Chondrocyte (in vitro differentiated cells): ENCODE measurements at places on chromosomes 11 and 22. TPM values are rescaled to one million over a fixed set of nuclear protein-coding genes. Genes with fewer than 3 reads are reported as not detected.

DNA sequence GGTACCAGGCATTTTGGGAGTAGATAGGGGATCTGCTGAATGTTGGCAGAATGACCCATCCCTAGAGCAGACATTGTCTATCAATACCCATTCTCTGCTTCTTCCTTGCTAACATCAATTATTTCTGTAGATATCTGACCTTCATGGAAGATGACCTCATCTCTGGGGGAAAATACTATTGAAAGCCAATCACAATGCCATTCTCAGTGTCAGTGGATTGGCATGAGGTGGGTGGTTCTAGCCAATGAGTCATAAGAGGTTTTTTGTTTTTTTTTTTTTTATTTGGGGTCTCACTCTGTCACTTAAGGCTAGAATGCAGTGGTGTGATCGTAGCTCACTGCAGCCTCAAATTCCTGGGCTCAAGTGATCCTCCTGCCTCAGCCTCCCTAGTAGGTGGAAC is 42.5 kb downstream of the SNX19 start:
- H3K4me3 ChIP-seq, result no peak overlapping the region
- H3K4me1 ChIP-seq, result peaks cover 48% of the 10 kb centered on the region
- DNase-seq, result no peak
- H3K27me3 ChIP-seq, result no peaks in the 10 kb centered on the region

GRCh38 chr11:44275241-44275640 is 34.7 kb downstream of the ALX4 start:
- no peaks in the 10 kb centered on the region for H3K36me3 ChIP-seq
- no peaks in the 10 kb centered on the region for H3K27me3 ChIP-seq
- peak; percentile 77 for DNase-seq
- H3K27ac ChIP-seq, result no peak overlapping the region
- H3K4me3 ChIP-seq, result no peak overlapping the region

DNA sequence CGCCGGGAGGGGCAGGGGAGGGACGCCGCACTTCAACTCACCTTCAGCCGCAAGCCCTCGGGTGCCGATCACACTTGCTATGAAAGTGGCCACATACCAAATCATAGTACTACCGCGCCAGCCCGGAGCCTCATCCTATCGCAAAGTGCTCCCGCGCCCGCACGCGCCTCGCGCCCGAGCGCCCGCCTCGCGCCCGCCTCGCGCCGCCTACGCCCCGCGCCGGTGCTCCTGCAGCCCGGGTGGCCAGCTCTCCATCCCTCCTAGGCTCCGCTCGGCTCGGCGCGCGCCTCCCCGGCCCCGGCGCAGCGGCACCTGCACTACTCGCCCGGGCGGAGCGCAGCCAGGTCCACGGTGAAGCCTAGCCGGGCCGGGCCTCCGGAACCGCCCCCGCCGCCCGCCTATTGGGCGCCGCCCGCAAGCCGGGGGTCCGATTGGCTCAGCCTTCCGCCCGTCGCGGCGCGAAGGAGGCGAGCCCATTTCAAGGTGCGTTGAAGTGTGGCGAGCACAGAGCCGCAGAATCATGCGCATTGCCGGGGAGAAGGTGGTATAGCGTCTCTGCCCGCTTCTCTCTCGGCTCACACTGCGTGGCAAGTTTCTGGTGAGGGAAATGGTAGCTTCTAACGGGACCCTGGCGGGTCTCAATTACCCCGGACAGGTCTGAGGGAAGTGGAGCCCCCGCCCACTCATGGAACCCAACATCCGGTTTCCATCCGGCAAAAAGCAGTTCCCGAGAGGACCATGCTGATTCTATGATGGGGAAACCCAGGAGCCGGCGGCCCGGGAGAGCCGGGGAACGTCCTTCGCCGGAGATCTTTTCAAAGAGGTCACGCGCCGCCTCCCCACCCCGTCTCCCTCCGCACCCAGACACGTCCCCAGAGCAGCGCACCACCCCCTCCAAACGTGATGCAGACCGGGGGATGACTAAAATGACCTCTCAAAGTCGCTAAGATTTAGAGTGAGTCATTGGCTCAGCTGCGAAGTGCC is at the start of gene IGSF9B:
IGSF9B (minus strand) TSS at position 319 of the 984 bp plus-strand sequence; CDS start at position 105, 214 bp downstream.
- no peak for DNase-seq
- H3K27ac ChIP-seq, result peak within 1 kb of the TSS; percentile 49
- peaks cover 34% of the 10 kb centered on the region for H3K27me3 ChIP-seq
- H3K4me1 ChIP-seq, result peaks cover 39% of the 10 kb centered on the region
- H3K4me3 ChIP-seq, result peak within 1 kb of the TSS; percentile 83

- peaks cover 4% of the 10 kb centered on the region for H3K36me3 ChIP-seq
- H3K4me3 ChIP-seq, result peak within 1 kb of the TSS; percentile 99
- DNase-seq, result peak; percentile 98
- H3K27me3 ChIP-seq, result no peaks in the 10 kb centered on the region
- H3K4me1 ChIP-seq, result peaks cover 47% of the 10 kb centered on the region
- peak within 1 kb of the TSS; percentile 98 for H3K27ac ChIP-seq
Measured at GRCh38 chr11:125164422-125165110, at the start of gene PKNOX2. TSS of gene PKNOX2 (plus strand) at chr11:125164751. CDS start at chr11:125351306, 186,555 bp downstream.

DNA sequence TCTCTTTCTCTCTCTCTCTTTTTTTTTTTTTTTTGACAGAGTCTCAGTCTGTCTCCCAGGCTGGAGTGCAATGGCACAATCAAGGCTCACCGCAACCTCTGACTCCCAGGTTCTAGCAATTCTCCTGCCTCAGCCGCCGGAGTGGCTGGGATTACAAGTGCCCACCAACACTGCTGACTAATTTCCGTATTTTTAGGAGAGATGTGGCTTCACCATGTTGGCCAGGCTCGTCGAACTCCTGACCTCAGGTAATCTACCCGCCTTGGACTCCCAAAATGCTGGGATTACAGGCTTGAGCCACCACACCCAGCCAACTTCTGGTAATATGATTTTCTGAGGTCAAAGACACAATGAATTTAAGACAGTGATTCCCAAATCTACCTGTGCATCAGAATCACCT is 659.8 kb upstream of the CCDC90B start:
- DNase-seq, result no peak
- no peak overlapping the region for H3K4me3 ChIP-seq
- no peaks in the 10 kb centered on the region for H3K36me3 ChIP-seq
- no peak overlapping the region for H3K27ac ChIP-seq
- no peaks in the 10 kb centered on the region for H3K27me3 ChIP-seq

GRCh38 chr11:31237819-31238760 is 131.4 kb downstream of the DCDC1 start:
- no peak overlapping the region for H3K27ac ChIP-seq
- DNase-seq, result no peak
- H3K36me3 ChIP-seq, result no peaks in the 10 kb centered on the region
- H3K4me3 ChIP-seq, result no peak overlapping the region

GRCh38 chr22:37739611-37740049 is 42.8 kb downstream of the TRIOBP start:
- DNase-seq, result no peak
- no peaks in the 10 kb centered on the region for H3K36me3 ChIP-seq
- no peak overlapping the region for H3K4me3 ChIP-seq
- peaks cover 22% of the 10 kb centered on the region for H3K4me1 ChIP-seq
- no peak overlapping the region for H3K27ac ChIP-seq

- peak overlapping the region; percentile 61 for H3K27ac ChIP-seq
- no peak for DNase-seq
- peaks cover 47% of the 10 kb centered on the region for H3K4me1 ChIP-seq
- no peak overlapping the region for H3K4me3 ChIP-seq
Measured at GRCh38 chr22:42816336-42816735, 40.7 kb downstream of the ARFGAP3 start.

- H3K4me1 ChIP-seq, result no peaks in the 10 kb centered on the region
- no peak overlapping the region for H3K27ac ChIP-seq
- no peaks in the 10 kb centered on the region for H3K36me3 ChIP-seq
- no peak overlapping the region for H3K4me3 ChIP-seq
Measured at GRCh38 chr22:35045451-35045850, 20.5 kb upstream of the ISX start.

DNA sequence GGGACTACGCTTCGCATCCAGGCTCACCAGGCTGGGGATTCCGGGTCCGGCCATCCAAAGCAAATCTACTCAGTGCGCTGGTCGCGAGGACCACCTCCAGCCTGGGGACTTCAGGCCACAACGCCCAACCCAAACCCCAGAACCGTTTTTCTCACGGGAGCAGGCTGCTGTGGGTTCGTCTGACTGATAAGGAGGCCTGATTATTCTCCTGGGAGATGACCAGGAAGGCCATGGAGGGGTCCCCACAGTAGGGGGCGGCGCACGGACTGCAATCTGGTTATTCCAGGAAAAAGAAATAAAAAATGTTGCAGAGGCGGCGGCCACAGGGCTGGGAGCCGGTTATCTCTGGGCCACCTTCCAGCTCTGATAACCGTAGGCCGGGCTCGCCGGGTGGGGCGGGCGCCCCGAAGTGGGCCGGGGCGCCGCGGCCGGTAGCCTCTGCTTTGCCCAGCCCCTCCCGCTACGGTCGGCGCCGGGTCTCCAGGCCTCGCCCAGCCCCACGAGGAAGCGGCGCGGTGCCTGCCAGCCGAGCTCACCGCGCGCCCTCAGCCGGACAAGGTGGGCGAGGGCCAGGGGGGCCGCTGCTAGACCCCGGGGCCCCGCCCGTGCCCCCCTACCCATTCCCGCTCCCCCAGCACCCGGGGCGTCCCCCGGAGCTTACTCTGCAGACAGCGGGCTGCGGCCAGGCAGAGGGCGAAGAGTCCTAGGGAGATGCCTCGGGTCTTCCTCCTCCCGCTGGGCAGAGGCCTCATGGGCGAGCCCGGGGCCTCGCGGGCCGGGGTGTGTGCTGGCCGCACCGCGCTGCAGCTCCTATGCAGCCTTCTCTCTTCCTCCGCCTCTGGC is 446 bp downstream of the VSTM5 start:
- no peak overlapping the region for H3K27ac ChIP-seq
- no peaks in the 10 kb centered on the region for H3K27me3 ChIP-seq
- DNase-seq, result no peak
- no peaks in the 10 kb centered on the region for H3K36me3 ChIP-seq

GRCh38 chr11:9351321-9351881 is 33.1 kb upstream of the IPO7 start:
- no peak for DNase-seq
- H3K27ac ChIP-seq, result no peak overlapping the region
- no peak overlapping the region for H3K4me3 ChIP-seq
- H3K36me3 ChIP-seq, result no peaks in the 10 kb centered on the region
- H3K4me1 ChIP-seq, result peaks cover 6% of the 10 kb centered on the region
- peaks cover 3% of the 10 kb centered on the region for H3K27me3 ChIP-seq

DNA sequence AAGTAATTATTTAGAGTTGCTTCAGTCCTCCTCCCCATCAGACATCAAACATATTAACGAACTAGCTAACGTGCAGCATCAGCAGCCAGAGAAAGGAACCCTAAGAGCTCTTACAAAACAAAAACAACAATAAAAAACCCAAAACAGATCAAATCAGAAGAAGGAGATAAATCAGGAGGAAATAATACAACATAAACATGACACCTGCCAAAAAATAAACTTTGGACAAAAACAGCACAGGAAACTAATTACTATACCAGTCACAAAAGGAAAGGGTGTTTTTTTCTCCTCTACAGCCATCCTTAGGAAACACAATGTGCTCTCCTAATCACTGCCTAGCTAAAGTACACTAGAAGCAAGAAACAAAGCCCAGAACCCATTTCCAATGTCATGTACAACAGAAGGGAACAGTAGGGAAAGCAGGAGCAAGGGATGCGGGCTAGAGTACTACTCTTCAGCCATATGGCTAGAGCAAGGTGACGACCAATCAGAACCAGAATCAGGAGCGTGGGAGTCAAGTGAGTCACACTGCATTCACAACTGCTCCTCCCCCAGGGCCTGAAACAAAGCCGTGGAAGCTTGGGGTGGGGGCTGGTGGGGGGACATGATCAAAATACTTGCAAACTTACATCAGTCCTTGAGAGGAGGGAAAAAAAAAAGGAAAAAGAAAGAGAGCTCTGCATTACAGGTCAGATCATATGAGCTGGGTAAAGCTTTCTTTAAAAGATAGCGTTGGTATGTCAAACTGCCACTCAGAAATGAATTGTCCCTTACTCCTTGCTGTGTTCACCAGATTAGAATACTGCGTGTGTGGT is 60.4 kb downstream of the LARGE2 start:
- peak overlapping the region; percentile 83 for H3K27ac ChIP-seq
- DNase-seq, result no peak
- peaks cover 6% of the 10 kb centered on the region for H3K36me3 ChIP-seq
- H3K27me3 ChIP-seq, result no peaks in the 10 kb centered on the region
- H3K4me1 ChIP-seq, result peaks cover 15% of the 10 kb centered on the region
- H3K4me3 ChIP-seq, result peak overlapping the region; percentile 14

DNA sequence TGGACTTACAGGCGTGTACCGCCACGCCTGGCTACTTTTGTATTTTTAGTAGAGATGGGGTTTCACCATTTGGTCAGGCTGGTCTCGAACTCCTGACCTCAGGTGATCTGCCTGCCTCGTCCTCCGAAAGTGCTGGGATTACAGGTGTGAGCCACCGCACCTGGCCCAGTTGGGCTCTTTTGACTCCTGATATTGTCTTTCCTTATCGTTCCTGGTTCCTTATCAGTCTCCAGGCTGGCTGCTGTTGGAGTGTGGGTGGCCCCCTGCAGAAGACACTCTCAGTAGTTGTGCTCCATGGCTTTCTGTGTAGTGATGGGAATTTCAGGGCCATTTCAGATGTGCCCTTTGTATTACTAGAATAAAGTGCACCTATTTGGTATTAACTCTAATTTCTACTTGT is 55.3 kb downstream of the C22orf31 start:
- no peak overlapping the region for H3K4me3 ChIP-seq
- peaks cover 41% of the 10 kb centered on the region for H3K4me1 ChIP-seq
- no peak for DNase-seq
- H3K27me3 ChIP-seq, result no peaks in the 10 kb centered on the region
- no peak overlapping the region for H3K27ac ChIP-seq

GRCh38 chr11:117327567-117328374 is at the start of gene CEP164:
TSS of gene CEP164 (plus strand) at chr11:117327854. CDS start at chr11:117338587, 10,733 bp downstream.
- peaks cover 11% of the 10 kb centered on the region for H3K4me1 ChIP-seq
- no peaks in the 10 kb centered on the region for H3K27me3 ChIP-seq
- peak; percentile 98 for DNase-seq
- H3K4me3 ChIP-seq, result peak within 1 kb of the TSS; percentile 62
- peaks cover 2% of the 10 kb centered on the region for H3K36me3 ChIP-seq

GRCh38 chr22:42884616-42885375 is 27.7 kb upstream of the ARFGAP3 start:
- no peak overlapping the region for H3K27ac ChIP-seq
- no peak overlapping the region for H3K4me3 ChIP-seq
- DNase-seq, result no peak
- peaks cover 30% of the 10 kb centered on the region for H3K36me3 ChIP-seq
- H3K4me1 ChIP-seq, result peaks cover 4% of the 10 kb centered on the region

Gene KIF18A
- total RNA-seq, result 2.6 to 3.0 TPM (median 2.9 TPM) in 3 replicates

Gene LRRC55
- total RNA-seq, result not detected in 3 replicates

Gene DDTL
- not detected in 3 replicates for total RNA-seq

Gene PIWIL4
- 2.4 to 2.6 TPM (median 2.5 TPM) in 3 replicates for total RNA-seq

Gene CDHR5
- not detected in 3 replicates for total RNA-seq

Gene GGT5
- total RNA-seq, result 30.7 to 47.2 TPM (median 37.5 TPM) in 3 replicates

Gene MYBPC3
- total RNA-seq, result not detected in 3 replicates
